Activated CD4-positive, alpha-beta T cell treated with anti-CD3 and anti-CD28 coated beads for 1 hour (primary cell): ENCODE measurements at places on chromosomes 5 and 9.

DNA sequence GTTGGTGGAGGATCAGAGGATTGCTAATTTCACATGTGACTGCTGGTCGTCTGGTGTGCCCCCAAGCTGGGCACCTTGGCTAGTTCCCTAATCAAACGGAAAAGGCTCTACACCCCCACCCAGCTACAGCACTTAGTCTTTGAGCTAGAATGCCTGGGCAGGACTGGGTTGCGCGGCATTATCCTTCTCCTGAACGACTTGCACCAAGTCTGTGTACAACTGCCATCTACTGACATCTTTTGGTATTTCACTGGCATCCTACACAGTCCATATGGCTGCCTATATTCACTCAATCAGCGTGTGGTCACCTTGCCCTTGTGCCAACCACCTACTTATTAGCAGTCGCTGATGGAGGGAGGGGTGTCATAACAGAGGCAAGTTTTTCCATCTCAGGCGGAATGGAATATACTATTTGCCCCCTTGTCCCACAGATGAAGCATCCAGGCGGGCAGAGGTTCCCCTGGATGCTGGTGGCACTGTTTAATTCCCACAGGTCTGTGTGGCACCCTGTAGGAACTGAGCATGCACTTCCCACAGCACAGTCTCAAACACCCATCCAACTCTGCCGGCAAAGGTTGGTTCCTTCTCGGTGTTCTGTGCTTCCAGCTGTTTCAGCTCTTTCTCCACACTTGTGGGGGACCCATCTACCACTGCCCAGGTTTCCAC, 150.1 kb downstream of the OSTF1 start:
- no peak for DNase-seq

GRCh38 chr5:79474367-79475151, 39.4 kb downstream of the HOMER1 start:
- no peak for DNase-seq

DNA sequence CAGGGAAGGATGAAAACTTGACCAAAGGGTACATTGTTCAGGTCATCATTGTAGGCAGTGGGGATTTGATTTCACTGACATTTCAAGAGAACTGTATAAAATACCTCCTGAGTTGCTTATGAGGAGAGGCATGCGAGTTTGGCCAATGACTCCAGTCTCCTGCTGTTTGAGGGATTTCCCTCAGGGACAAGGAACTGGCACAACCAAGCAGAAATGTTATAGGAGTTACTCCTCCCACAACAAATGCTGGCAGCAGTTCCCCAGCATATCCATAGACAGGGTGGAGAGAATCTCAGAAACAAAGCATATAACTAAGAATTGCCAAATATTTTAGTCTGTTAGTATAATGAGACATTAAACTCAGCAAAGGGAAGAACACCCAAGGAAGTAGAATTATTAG, 47.2 kb upstream of the FBXL7 start:
- no peak for DNase-seq

DNA sequence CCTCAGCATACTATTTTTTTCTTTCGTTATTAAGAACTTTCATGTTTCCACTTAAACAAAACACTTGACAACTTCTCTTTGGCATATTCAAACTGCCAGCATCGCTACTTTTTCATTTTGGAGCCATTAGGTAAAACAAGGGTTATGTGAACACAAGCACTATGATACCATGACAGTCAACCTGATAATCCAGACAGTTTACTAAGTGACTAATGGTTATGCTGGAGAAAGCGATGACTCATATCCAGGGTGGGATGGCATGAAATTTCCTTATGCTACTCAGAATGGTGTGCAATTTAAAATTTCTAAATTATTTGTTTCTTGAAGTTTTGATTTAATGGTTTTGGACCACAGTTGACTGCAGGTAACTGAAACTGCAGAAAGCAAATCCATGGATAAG, 29.9 kb upstream of the PRSS3 start:
- DNase-seq, result no peak

DNA sequence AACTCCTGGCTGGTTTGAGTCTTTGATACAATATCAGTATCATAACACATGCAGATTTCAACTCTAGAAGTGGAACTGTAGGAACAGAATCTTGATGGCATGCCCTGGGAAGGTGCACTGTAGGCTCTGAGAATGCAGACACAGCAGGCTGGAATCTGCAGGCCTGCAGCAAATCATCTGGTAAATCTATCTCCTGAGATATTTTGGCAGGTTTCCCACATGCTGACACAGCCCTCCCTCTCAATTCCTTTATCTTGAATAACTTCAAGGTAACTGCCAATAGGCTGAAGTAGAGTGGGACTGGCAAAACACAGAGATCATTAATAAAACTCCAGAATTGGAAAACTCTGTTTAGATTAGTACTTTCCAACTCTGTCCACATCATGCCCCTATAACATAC, 177.8 kb upstream of the PCSK5 start:
- no peak for DNase-seq

DNA sequence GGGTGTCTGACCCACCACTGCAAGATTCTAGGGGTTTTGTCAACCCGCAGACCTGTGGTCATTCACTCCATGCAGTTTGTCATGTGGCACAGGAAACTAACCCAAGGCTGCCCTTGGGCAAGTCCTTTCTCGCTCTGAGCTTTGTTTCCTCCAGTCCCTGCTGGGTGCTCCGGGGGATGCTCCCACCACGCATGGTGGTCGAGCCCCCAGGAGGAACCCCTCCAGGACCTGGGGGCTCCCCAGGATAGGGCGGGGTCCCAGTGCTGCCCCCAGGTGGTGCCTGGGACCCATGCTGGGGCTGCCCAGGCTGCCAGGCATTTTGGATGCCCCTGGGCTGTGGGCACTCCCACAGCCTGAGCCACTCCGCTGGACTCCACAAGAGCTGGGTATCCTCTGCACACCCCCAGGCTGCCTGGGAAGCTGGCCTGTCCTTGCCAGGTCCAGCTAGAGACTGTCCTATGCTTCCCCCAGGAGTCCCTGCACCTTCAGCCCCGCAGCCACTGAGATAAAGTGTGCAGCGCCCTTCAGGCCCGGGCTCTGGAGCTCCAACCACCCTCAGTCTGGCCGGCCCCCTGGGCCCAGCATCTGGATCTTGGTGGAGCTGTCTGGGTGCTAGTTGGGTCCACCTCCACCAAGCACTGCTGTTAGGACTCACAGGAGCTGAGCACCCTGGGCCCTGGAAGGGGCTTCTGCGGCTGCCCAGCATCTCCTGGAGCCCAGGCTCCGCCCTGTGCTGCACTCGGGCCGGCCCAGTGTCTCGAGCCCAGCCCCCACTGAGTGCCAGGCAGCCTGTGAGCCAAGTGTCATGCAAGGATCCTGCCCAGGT, 104.3 kb downstream of the PHF2 start:
- peak; percentile 5 for DNase-seq

- DNase-seq, result no peak
These were observed 125.1 kb downstream of the HACD4 start for GRCh38 chr9:20906326-20906725.
